Esophagus squamous epithelium (tissue), 5 donors: ENCODE measurements at places on chromosomes 5 and 9.

DNA sequence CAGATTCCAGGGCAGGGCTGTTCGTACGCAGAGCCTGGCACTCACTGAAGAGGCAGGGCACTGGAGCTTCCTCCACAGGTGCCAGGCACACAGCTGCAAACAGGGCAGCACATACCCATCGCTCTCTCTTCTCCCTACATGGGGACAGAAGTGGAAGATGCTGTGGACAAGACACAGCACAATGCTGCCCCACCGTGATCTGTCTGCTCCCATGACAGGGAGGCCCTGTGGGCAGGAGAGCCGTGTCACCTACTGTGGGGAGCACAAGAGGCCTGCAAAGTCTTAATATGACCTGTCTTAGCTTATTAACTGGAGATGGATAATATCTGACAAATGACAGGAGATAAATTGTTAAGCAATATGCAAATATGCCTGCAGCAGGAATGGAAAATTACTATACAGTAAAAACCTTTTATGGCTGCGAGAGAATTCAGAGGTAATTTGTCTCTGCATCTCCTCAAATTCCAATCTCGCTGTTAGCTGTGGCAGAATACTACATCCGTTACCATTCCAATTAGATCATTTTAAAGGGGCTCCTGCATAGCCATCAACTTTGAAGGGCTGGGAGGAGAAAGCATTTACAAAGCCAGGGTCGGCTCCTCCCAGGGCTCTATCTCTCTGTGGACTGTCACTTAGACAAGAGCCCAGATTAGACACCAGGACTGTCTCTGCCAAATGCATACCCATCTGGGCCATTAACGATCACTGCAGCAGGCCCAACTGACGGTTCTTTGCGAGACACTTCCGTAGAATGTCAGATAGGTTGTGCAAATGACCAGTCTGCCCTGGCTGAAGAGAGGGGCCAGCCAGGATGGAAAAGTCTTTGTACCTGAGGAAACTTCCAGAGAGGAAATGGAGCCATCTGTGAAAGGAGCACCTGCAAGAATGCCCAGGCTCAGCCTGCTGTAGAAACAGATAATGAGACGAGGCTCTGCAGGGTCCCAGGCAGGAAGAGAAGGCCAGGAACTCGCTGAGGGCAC is 90.7 kb upstream of the FSTL4 start:
- DNase-seq, result no peak

DNA sequence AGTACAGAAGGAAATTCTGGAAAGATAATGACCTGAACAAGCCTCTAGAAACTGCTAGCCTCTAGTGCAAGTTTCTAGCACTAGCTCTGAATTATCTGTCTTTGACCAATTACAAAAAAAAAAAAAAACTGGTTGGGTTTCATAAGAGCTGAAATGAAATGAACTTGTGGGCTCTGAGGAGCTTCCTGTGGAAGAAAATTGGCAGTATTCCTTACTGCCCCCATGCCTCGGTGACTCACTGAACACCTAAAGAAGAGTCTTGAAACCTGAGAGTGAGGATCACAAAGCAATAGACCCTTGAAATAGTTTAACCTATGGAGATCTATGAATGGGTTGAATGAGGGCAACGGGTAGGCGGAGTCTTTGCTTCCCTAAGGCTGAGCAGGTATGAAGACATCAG is 263.6 kb upstream of the RASA1 start:
- DNase-seq, result no peak

GRCh38 chr5:179418972-179419371 is 73.7 kb upstream of the ADAMTS2 start:
- no peak for DNase-seq

- no peak for DNase-seq
These were observed 35.3 kb downstream of the PFDN1 start for GRCh38 chr5:140267559-140268018.

- DNase-seq, result no peak
These were observed 242.1 kb downstream of the ZNF608 start for GRCh38 chr5:124504081-124504916.

GRCh38 chr9:94511955-94512265 is 43.0 kb upstream of the PCAT7 start:
- no peak for DNase-seq

DNA sequence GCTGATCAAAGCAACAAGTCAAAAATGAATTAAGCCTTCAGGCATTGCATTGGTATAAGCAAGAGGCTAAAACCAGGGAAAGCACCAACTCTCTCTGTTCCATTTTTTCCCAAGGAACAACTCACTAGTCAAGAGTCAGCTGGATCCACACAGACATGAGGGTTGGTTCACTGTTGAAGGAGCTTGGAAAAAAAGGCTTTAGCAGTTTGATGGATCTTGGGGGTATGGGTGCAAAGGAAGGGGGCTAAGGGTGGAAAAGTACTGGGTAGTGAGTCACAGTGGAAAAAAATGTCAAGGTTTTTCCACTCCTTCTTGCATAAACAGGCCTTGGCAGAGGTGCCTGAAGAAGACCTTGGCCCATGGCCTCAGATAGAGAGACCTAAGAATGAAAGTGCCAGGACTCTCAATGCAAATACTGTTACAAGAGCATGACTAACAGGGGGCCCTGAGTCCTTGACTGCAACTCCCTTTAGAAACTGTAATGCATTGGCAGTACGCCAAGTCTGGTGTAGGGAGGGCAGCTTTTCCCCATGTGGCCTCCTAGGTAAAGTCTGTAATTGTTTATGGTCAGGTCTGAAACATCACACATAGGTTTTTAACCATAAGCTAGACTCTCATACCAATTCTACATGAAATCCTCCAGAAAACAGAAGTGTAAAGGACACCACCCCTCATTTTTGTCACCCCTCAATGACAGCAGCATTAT is 23.7 kb downstream of the ACTL7A start:
- DNase-seq, result no peak

GRCh38 chr9:132793606-132794580 is 84.2 kb downstream of the AK8 start:
- no peak for DNase-seq

GRCh38 chr9:5773324-5773999 is 59.5 kb downstream of the ERMP1 start:
- no peak for DNase-seq

DNA sequence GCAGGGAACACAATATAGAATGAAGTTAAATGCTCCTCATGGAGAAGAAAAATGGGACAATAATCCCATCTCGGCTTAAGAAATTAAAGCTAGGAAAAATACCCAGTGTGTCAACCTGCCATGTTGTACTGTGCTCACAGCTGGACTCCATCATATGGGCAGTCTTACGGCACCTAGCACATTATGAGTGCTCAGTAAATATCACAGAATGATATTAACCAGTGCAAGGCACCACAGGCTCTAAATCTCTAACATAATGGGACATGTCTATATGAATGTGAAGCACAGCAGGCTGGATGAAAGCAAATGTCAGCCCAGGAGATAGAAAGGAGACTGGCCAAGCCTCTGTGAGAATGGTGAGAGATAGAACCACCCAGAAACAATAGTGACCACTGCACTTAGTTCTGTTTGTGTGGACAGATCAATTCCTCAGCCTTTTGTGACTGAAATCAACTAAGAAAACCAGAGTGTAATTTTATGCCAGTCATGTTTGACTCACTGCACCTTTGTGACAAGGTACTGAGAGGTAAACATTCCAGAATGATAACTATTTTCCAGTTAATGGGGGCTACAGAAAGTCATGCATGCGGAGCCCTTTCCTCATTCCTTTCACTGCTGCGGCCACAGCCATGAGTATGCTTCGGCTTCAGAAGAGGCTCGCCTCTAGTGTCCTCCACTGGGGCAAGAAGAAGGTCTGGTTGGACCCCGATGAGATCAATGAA is 140.4 kb upstream of the CDH6 start:
- DNase-seq, result no peak

DNA sequence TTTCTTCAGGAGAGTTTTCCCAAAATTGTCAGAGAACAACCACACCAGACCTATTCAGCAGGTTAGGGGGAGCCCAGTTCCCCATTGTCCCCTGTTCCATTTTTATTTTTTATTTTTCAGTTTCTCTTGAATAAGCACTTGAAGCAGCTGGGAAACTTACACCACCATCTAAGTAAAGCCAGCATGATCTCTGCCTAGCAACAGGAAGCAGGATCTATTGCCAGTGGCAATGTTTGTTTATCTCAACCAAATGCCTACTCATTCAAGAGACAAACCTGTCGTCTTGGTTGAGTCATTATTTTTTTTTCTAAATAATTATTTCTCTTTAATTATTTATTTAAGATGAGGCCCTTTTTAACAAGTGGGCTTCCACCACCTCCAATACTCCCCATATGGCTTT is 379.3 kb downstream of the PLK2 start:
- DNase-seq, result no peak

GRCh38 chr5:37717613-37718431 is 122.0 kb downstream of the GDNF start:
- no peak for DNase-seq

DNA sequence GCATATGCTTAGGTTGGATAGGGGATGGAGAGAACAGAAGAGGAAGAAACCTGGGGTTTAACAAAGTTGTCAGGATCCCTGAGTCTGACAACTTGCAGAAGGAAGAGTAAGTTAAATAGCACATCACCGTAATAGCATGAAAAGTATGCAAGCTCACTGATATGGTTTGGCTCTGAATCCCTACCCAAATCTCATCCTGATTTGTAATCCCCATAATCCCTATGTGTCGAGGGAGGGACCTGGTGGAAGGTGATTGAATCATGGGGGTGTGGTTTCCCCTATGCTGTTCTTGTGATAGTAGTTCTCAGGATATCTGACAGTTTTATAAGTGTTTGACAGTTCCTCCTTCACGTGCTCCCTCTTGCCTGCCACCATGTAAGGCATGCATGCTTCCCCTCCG is 193.3 kb downstream of the PSAT1 start:
- no peak for DNase-seq

- DNase-seq, result peak; percentile 24
These were observed 16.7 kb downstream of the FGD3 start for GRCh38 chr9:92963831-92964606.

GRCh38 chr9:83384214-83384613 is 154.0 kb downstream of the FRMD3 start:
- DNase-seq, result no peak

DNA sequence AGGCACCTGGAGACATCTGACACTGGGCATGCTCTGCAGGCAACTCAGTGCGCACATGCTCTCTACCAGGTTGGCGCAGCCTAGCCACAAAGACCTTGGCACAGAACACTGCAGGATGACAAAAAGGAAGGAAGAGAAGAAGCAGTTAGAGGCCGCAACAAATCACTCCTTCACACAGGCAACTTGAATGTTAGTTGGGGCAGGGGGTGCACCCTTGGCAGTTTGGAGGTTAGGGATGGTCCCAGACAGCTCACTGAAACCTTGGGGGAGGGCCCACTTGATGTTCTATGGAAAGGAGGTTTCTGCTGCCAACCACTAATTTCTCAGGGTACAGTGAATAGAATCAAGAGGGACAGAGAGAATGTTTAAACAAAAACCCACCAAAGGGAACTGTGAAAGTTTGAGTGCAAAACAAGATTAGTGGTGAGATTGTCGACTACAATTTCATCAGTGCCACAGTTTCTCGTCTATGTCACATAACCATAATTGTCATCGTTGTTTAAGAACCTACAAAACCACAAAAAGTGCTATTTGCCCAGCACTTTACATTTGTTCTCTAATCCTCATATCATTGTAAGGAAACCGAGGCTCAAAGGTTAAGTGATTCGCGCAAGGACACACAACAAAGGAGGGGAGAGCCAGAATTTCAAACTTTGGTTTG is 48.7 kb downstream of the FBXW11 start:
- DNase-seq, result no peak

- no peak for DNase-seq
These were observed 482.3 kb downstream of the SPOCK1 start for GRCh38 chr5:137016783-137017324.

DNA sequence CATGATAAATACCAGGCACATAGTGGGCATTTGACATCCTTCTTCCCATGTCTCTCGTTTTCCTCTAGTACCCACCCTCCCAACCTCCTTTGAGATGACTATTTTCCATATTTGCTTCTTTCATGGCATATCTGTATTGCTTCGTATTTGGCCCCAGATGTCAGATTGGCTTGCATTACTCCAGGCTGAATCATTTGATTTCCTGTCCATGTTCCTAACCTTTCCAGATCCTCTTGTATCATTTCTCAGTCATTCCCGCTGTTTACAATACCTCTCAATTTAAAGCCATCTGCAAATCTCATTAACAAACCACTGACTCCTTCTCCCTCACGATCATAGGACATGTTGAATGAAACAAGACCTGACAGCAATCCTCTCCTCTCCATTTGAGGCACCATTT is 19.9 kb downstream of the MTX3 start:
- DNase-seq, result no peak

DNA sequence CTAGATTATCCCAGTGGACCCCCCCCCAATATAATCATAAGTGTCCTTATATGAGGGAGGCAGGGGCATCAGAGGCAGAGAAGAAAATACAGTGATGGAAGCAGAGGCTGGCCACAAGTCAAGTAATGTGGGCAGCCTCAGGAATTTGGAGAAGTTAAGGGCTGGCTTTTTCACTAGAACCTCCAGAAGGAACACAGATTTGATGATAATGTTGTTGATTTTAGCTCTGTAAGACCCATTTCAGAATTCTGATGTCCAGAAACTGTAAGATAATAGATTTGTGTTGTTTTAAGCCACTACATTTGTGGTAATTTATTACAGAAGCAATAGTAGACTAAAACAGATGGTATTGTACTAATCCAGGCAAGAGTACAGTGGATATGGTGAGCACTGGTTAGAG is 36.3 kb upstream of the LRRTM2 start:
- DNase-seq, result no peak

DNA sequence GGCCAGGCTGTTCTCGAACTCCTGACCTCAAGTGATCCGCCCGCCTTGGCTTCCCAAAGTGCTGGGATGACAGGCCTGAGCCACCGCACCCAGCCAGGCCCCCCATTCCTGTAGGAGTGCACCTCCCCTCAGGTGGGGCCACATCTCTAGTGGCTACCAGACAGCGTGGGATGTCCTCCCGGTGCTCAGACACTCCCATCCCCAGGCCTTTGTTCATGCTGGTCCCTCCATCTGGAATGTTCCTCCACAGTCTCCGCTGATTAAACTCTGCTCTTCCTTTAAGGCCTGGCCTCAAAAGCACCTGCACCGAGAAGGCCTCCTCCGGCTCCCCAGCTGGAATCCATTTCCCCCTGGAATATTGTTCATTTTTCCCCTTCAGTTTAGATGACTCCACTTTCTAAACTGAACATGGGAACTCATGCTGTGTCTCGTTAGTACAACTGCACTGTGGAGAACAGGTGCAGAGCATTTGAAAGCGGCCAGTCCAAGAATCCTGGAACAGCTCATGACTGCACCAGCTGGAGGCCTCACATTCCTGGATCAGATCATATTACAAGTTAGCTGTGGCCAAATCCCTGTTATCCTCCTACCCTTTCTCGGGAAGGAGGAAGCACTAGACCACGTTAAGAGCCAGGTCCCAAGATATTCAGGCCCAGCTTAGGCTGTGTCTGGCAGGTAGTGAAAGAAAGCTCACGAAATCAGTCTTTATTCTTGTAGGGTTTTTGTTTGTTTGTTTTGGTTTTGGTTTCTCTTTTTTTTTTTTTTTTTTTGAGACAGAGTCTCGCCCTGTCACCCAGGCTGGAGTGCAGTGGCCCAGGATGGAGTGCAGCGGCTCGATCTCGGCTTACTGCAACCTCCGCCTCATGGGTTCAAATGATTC is 10.8 kb upstream of the PRRC2B start:
- DNase-seq, result no peak

- no peak for DNase-seq
These were observed 74.5 kb downstream of the WNK2 start for GRCh38 chr9:93258419-93258817.
